ENCODE measurements at places on chromosomes 12 and 14.
A peak's percentile ranks its signal among the peaks of the same experiment; 100 is the strongest.

- DNase-seq: no peak
These were observed 201.5 kb upstream of the MYL2 start for GRCh38 chr12:111121840-111122239.

GRCh38 chr12:49975318-49975761 lies 2.6 kb downstream of the AQP6 start:
- DNase-seq: no peak

DNA sequence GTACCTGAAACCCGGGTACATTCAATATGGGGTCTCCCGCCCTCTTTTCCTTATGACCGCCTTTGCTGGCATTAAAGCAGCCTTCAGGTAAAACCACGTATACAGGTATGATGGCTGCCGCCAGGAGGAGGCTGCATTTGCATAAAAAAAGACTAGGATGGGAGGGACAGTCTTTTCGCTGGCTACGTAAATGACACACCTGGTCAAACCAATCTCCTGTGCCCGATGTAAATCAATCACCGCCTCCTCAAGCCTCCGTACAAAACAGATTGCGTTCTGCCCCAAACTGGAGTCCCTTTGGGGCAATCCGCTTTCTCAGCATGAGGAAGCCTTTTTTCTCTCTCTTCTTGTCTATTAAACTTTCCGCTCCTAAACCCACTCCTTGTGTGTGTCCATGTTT lies 8.1 kb upstream of the ALDH1L2 start:
- no peak for DNase-seq

DNA sequence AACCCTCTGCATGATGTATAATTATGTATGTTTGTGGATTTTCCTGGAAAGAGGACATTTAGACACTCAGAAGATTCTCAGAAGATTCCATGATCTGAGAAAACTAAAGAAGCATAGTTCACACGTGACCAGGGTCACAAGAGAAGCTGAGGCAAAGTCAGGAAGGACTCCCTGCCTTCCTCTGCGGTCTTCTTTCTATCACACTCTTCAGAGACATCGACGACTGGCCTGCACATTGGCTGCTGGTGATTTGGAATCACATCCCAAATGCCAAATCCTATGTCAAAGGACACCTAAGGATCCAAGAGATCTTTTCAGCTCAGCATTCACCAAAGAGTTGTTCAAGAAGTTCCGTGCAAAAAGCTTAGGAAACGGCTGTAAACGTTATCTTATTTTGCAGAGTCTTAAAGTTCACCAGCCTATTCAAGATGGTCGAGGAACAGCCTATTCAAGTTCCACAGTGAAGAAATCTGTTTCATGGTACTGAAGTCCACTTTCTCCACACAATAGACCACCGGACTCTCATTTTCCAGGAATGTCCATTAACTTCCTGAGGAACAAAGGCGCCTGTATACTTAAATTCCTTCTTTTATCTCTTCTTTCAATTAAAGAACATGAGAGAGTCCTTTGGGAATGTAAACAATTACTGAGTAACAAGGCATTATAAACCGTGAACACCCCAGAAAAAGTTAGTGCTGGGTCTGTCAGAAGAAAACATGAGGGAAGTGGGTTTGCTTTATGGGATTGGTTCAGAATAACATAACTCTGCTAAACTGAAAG lies 42.1 kb downstream of the IGF1 start:
- no peak for DNase-seq

DNA sequence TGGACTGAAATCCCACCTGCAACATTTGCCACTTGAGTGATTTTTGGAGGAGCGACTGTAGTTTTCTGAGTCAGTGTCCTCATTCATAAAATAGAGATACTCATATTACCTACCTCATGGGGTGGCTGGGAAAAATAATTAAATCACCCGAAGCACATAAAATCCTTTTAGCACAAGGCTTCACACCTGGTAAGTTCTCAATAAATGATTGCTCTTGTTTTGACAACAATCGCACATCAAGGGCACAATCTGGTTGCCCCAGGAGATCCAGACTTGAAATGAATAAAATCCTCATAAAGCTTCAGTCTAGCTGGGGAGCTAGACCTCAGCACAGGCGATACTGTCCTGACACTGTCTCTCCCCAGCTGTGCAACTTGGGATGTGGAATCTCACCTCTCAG lies 76.0 kb upstream of the CCDC60 start:
- DNase-seq: no peak

- no peak for DNase-seq
These were observed 38.0 kb downstream of the HECTD4 start for GRCh38 chr12:112344220-112344619.

DNA sequence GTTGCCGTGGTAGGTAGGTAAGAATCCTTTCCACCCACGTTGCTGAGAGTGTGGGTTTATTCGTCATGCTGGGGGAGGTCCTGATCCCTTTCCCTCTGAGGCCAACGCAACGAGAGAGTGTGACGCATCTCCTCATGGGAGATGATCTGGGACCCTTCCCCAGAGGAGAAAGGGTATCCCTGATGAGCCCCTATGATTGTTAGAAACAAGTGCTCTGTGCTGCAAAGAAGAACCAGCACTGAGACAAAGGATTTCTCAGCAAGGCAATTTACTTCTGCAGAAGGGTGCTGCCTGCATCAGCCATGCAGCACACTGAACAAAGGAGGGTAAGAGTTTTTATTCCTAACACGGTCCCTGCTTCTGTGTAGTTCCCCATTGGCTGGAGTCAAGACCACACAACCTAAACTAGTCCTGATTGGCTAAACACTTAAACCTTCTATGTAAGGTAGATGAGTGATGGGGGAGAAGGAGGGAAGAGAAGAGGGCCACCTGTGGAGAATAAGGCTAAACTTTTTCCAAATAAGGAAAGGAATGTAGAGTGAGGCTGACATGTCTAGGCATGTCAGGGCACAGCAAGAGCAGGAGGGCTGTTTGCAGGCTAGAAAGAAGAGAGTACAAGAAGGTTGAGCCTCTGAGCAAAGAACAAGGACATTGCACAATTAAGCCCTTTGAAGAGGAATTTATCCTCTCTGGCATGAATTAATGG lies 21.3 kb downstream of the CLEC2A start:
- no peak for DNase-seq

GRCh38 chr12:106941481-106942156 lies 14.1 kb upstream of the TMEM263 start:
- DNase-seq: no peak

GRCh38 chr14:41280745-41281144 lies 325.9 kb upstream of the LRFN5 start:
- no peak for DNase-seq

GRCh38 chr14:43161477-43161876 lies 1345.6 kb downstream of the FSCB start:
- DNase-seq: no peak

GRCh38 chr12:132632521-132633228 lies 14.1 kb downstream of the P2RX2 start:
- DNase-seq: no peak

DNA sequence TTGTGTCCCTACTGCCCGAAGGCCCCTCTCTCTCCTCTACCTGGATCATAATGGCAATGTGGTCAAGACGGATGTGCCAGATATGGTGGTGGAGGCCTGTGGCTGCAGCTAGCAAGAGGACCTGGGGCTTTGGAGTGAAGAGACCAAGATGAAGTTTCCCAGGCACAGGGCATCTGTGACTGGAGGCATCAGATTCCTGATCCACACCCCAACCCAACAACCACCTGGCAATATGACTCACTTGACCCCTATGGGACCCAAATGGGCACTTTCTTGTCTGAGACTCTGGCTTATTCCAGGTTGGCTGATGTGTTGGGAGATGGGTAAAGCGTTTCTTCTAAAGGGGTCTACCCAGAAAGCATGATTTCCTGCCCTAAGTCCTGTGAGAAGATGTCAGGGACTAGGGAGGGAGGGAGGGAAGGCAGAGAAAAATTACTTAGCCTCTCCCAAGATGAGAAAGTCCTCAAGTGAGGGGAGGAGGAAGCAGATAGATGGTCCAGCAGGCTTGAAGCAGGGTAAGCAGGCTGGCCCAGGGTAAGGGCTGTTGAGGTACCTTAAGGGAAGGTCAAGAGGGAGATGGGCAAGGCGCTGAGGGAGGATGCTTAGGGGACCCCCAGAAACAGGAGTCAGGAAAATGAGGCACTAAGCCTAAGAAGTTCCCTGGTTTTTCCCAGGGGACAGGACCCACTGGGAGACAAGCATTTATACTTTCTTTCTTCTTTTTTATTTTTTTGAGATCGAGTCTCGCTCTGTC lies 1.8 kb downstream of the INHBE start:
- DNase-seq: no peak

DNA sequence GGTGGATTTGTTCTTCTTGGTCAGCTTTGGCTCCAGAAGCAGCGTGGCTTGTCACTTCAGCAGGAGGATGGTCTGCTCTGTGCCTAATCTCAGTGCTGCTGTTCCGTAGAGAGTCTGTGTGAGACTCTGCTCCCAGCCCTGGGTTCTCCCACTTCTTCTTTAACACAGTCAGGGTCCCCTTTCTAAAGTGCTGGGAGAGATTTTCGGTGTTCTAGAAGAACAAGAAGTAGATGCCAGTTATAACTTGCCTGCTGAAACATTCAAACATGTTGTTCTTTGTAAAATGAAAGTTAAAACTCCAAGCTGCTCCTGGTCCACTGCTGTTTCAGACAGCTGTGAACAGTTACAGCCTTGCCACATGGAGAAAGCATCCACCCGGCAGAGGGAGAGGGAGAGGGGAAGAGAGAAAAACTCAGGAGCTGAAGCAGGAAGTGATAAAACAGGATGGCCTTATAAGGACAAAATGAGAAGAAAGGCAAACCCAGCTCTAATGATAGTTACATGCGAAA lies 55.2 kb upstream of the CERS5 start:
- DNase-seq: peak; percentile 65

DNA sequence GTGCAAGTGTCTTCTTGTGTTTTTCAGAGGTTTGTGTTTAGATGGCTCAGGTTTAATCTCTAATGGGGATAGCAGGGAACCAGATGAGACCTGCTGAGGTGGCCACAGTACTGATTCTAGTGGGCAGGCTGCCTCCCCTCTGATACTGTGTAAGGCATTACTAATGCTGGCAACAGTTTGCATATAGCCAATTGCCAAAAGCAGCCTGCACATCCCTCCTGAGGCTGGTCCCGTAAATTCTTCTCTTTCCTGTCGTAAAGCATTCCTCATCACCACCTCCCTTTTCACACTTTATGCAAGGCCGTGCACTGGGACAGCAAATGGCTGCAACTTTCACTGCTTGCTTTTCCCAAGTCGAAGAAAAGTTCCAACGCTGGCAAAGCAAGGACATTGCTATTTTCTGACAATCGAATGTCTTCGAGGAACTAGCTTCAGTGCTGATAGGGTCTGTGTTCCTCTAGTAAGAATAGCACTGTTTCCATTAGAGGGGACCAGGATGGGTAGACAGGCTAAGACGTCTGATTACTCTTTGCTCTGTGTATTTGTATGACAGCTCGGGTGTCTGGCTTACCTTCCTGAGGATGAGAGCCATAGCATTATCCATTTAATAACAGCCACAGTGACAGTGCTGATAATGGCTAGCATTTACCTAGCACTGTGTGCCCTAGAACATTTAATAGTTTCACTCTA lies 178.2 kb upstream of the HIF1A start:
- no peak for DNase-seq

- no peak for DNase-seq
These were observed 1.4 kb downstream of the FOXA1 start for GRCh38 chr14:37593511-37594237.

GRCh38 chr12:89970722-89971121 lies 262.1 kb upstream of the ATP2B1 start:
- no peak for DNase-seq

DNA sequence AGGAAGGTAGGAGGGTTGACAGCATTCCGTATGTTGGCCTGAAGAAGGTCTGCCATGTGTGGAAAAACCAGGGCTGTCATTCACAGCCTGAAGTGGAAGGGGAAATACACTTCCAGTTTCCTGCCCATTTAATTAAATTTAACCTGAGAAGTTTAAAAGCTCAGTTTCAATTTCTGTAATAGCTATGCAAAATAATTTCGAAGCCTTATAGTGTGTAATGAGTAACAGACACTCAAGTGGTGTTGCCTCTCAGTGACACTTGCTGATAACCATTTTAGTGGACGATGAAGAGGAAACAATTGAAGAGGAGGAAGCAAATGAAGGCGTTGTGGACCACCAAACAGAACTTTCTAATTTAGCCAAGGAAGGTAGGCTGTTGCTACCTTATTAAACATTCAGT lies 44.8 kb downstream of the EP400 start:
- no peak for DNase-seq

GRCh38 chr12:52246720-52247621 lies 13.9 kb downstream of the KRT7 start:
- DNase-seq: no peak

DNA sequence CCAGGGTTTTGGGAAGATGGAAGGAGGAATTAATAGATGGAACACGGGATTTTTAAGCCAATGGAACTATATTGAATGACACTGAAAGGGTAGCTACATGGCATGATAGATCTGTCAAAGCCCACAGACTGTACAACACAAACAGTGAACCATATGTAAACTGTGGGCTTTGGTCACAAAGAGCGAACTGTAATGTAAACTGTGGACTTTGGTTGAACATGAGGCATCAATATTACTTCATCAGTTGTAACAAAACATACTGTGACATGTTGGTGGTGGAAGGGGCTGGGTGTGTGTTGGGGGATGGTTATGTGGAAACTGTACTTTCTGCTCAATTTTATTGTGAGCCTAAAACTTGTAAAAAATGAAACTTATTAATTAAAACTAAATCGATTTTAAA lies 210.6 kb upstream of the HMGA2 start:
- DNase-seq: no peak

DNA sequence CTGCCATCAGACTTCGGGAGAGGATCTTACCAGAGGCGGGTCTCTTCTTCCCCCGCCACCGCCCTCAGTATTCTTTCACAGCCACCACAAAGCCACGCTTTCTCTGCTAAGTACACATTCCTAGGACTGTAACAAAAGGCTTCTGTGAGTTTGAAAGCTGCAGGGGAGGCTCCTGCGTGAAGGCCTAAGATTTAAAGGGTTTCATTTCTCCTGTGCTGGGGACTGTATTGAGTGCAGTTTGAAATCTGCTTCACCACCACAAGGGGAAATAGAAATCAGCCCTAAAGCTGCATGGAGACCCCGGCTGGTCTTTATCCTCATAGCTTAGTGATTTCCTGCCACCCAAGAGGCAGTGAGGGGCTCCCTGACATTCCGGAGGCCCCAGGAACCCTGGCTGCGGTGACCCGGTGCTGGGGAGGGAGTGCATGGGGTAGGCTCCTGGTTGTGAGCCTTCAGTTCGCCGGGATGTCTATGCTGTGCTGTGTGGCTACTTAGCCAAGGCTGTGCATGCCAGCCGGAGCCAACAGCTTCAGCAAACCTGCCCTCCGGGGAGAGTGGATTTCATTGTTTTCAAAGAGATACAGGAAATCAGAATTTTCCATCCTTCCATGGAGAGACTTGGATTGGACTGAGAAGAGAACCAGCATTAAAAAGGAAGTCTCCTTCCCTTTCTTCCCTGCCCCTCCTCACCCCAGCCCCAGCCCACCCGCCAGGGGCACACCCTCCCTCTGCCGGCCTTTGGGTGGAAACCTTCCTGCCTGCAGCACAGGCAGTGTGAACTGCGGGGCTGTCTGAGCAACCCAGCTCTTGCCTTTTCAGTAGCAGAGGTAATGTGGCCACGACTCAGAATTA lies 163.3 kb downstream of the ETV6 start:
- no peak for DNase-seq
